RCC 7860 (cell line): ENCODE measurements at places on chromosomes 11 and 22.

DNA sequence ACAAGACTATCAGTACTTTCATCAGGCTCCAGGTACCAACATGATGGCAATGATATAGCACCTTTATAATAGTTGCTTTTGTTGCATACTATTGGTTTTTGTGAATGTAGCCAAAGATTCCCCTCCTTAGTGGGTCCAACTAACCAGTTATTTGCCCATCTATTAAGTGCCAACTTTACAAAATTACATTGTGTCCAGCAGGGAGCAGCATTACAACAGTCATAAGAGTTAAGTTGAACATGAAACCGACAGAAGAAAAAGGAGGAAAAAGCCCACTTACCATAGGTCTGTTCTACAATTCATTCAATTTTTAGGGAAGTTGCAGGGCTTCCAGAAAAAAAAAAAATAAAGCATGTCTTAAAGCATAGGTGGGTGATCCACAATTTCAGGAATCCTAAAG, 21.6 kb downstream of the IMMP1L start:
- DNase-seq: peak; percentile 7

DNA sequence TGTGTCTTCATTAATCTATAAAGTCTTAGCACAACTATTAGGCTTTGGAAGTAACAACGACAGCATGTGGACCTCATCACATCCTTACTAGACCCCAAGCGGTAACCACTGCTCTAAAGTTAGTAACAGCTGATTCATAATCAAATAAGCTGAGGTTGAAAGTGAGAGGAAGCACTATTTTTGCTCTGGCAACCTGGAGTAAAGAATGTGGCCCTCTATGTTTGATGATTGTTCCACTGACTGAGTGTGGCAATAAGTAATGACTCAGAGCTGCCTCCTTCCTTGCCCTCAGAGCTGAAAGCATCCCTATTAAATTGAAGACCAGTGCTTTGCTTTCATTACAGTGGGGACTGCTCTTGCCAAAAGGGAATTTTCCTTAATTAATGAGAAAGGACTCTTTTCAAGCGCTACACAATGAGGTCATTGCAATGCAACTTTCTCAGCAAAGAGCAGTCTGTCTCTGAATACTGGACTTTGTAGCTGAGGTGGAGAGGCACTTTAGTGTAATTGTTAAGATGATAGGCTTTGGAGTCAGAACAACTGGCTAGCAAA, 906.1 kb upstream of the RAG2 start:
- DNase-seq: peak; percentile 98

DNA sequence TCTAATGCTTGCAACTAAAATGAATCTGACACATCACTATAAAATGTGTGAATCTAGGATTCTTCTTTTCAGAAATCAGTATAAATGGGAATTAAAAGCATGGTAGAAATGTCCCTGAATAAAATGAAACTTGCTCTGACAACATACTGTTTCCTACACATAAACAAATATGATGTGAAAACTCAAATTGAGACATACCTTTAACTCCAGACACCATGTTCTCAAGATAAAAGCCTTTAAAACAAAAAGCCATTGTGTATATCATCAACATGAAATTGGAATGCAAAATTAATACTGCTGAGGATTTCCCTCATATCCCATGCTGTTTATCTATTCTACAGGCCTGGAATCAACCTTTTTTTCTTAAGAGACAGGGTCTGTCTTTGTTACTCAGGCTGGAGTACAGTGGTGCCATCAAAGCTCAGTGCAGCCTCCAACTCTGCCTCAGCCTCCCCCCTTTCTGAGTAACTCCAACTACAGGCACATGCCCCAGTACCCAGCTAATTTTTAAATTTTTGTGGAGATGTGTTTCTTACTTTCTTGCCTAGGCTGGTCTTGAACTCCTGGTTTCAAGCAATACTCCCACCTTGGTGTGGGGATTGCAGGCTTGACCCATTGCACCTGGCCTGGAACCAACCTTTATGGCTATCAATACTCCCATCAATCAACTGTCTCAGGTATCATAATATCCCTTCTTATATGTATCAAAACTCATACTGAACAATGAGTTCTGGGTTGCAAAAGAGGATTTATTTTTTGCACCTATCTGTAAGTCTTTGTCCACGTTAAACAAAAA, 6.7 kb downstream of the TAF1D start:
- no peak for DNase-seq

- no peak for DNase-seq
Observed at GRCh38 chr11:134980819-134981710, 569.0 kb upstream of the B3GAT1 start.

DNA sequence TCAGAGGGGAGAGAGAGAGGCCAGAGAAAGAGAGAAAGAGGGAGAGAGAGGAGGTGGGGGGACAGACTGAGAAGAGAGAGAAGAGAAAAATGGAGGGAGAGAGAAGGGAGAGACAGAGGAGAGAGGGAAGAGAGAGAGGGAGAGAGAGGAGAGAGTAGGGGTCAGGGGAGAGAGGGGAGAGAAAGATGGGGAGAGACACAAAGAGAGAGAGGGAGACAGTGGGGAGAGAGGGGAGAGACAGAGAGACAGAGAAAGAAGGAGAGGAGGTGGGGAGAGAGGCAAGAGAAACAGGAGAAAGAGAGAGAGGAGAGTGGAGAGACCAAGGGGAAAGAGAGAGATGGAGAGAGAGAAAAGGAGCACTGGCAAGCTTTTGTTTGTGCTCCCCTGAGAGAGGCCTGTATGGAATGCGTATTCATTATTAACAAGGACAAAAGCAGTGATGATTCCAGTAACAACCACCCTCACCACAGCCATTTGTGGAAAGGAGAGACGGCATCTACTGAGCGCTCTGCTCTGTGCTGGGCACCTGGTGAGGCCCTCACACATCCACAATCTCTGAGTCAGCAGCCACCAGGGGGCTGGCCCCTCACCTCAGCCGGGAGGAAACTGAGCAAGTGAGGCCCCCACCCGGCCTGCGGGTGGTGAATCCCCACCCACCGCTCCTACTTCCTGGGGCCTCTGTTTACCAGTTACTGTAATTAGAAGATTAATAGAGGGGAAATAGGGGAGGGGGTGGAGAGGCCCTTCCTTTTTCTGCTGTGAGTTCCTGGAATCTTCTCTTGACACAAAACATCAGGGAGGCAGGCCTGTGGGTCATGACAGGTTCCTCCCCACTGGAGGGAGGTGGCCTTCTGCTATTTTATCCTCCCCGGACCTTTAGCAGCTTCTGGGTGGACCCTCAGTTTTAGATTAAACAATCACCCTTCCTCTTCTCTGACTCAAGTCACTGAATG, 14.6 kb upstream of the MIAT start:
- no peak for DNase-seq

DNA sequence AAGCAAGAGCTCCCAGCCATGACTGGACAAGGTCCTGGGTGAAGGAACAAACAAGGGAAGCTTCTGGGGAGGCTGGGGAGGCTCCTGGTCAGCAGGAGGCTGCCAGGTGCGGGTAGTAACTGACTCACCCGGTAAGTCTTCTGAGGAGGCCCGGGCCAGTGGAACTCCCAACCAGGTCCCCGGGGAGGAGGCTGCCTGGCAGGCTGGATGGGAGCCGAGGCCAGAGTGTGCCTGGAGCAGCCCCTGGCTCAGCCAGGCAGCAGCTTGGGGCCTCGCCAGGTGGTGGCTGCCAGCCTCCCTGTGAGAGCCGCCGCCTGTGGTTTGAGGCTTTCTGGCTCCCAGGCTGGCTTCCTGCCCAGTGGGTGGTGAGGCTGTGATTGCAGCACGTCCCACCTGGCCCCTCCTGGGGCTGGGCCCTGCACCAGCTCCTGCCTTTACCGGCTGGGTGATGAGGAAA, 46.2 kb downstream of the IGF2 start:
- peak; percentile 69 for DNase-seq
